ENCODE measurements at places on chromosomes 13 and 19. TPM values are rescaled to one million over a fixed set of nuclear protein-coding genes. Genes with fewer than 3 reads are reported as not detected.

Gene ZNF471
- 2.3 TPM for total RNA-seq

Gene PRSS57
- total RNA-seq: not detected

Gene ZNF790
- 5.0 TPM for total RNA-seq

Gene NR2F6
- total RNA-seq: 51.2 TPM

Gene FFAR2
- not detected for total RNA-seq

Gene S1PR4
- total RNA-seq: under 0.01 TPM

Gene KLF5
- total RNA-seq: 2.6 TPM

Gene ZNF763
- 0.55 TPM for total RNA-seq

Gene ATP4B
- not detected for total RNA-seq

Measured in uterine smooth muscle cell (primary cell).